ENCODE measurements at places on chromosomes 5 and 9. TPM values are rescaled to one million over a fixed set of nuclear protein-coding genes. Genes with fewer than 3 reads are reported as not detected.

Gene ZNF366
- 8.1 TPM for total RNA-seq

Gene SPTLC1
- 72.2 TPM for total RNA-seq

Gene TJP2
- total RNA-seq: 148 TPM

Gene CDH10
- 0.13 TPM for total RNA-seq

Gene TSSK1B
- 0.13 TPM for total RNA-seq

Gene C1QTNF2
- total RNA-seq: 2.8 TPM

Gene TTLL11
- total RNA-seq: 10.0 TPM

Gene ZNF879
- total RNA-seq: 4.3 TPM

Gene ZBED3
- 20.7 TPM for total RNA-seq

DNA sequence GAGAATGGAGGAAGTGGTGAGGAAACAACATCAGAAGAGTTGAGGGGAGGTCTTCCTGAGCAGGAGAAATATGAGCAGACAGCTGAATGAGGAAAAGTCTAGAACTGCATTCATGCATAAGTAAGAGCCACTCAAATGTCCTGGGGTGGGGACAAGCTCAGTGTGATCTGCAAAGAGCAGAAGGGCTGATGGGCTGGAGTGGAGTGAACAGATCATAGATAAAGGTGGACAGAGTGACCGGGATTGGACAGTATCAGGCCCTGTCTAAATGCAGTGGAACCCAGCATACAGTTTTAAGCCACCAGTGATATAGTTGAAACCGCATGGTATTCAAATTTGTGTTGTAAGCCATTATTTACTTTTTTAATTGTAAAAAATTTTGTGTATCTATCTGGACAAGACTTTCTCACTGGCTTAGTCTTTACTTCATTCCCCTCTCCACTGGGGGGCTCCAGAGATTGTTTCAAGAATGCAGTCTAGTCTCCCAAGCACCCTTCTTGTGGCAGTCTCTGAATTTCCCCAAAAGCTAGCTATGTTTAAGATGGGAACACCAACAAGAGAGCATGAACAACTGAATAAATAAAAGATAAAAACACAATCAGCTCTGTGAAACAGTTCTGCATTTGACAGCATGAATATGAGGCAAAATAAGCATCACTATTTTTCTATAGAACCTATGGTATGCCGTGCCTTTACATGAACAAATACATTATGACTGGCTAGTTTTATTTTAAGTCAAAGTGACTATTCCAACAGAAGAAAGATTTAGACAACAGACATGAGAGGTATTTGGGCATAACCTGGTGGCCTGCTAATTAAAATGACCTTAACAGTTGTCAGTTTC, 10.7 kb upstream of the STK32A start:
- no peaks in the 10 kb centered on the region for H3K36me3 ChIP-seq
- no peak overlapping the region for H3K27ac ChIP-seq
- H3K4me1 ChIP-seq: no peaks in the 10 kb centered on the region
- no peaks in the 10 kb centered on the region for H3K27me3 ChIP-seq
- no peak for DNase-seq

DNA sequence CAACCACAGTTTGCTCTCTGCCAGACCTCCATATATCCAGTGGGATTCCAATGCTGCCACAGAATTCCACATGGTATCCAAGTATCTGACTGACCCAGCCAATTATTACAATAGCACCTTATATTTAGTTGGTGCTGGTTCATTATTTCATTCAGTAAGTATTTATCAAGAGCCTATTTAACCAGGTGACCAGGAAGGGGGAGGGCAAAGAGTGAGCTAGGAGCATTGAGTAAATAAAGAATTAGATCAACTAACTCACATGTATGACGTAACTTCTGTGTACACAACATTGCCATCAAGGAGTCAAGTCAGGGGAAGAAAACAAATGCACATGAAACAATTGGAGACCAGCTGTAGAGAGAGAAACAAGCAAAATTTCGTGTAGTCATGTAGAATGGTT, 207.1 kb upstream of the PAPPA start:
- H3K4me1 ChIP-seq: no peaks in the 10 kb centered on the region
- no peak overlapping the region for H3K4me3 ChIP-seq
- no peaks in the 10 kb centered on the region for H3K27me3 ChIP-seq
- no peaks in the 10 kb centered on the region for H3K36me3 ChIP-seq
- no peak overlapping the region for H3K27ac ChIP-seq

- no peaks in the 10 kb centered on the region for H3K27me3 ChIP-seq
- H3K4me3 ChIP-seq: no peak overlapping the region
- DNase-seq: no peak
- no peaks in the 10 kb centered on the region for H3K36me3 ChIP-seq
These were observed 2.1 kb upstream of the ARL15 start for GRCh38 chr5:54312499-54312898.

DNA sequence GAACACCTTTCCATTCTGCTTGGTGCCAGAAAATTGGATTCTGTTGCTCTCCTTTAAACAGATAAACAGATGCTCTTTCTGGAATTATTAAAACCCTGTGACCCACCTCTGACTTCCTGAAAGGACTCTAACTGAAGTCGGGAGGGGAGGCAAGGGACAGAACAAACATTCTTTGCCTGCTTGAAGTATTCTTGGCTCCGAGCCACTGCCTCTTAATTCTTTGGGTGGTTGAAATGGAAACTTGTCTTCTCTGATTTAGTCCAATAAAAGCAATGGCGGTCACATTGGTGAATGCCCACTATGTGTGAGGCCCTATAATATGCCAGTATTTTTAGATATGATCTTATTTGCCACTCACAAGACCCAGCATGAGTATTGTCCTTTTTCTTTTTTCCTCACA, 236.8 kb downstream of the SLIT3 start:
- no peaks in the 10 kb centered on the region for H3K36me3 ChIP-seq
- no peak for DNase-seq
- no peak overlapping the region for H3K4me3 ChIP-seq
- H3K4me1 ChIP-seq: peaks cover 12% of the 10 kb centered on the region

- H3K36me3 ChIP-seq: peaks cover under 1% of the 10 kb centered on the region
- DNase-seq: no peak
- no peaks in the 10 kb centered on the region for H3K27me3 ChIP-seq
- H3K27ac ChIP-seq: no peak overlapping the region
These were observed 62.2 kb upstream of the SLC2A8 start for GRCh38 chr9:127334725-127335124.

GRCh38 chr5:133509742-133510079, 102.6 kb downstream of the FSTL4 start:
- H3K4me1 ChIP-seq: peaks cover 15% of the 10 kb centered on the region
- DNase-seq: no peak
- H3K4me3 ChIP-seq: no peak overlapping the region
- no peaks in the 10 kb centered on the region for H3K36me3 ChIP-seq
- no peak overlapping the region for H3K27ac ChIP-seq

DNA sequence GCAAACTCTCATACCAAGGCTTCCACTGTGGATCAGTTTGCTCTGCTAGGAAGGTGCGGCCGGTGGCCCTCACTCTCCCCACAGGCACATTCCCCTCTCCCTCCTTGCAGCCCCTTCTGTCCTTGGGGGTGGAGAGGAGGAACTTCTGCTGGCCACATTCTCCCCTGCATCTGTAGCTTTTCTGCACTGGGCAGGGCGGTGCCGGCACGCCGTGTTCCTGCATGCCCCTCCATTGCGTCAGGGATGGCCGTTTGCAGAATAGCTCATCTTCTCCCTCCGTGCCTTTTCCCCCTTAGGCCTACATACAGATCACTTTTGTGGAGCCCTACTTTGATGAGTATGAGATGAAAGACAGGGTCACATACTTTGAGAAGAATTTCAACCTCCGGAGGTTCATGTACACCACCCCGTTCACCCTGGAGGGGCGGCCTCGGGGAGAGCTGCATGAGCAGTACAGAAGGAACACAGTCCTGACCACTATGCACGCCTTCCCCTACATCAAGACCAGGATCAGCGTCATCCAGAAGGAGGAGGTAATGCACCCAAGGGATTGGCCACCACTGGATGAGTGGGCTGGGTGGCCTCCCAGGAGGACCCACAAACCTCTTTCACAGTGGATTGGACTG, 231.5 kb downstream of the DOCK8 start:
- DNase-seq: no peak
- no peak overlapping the region for H3K4me3 ChIP-seq

DNA sequence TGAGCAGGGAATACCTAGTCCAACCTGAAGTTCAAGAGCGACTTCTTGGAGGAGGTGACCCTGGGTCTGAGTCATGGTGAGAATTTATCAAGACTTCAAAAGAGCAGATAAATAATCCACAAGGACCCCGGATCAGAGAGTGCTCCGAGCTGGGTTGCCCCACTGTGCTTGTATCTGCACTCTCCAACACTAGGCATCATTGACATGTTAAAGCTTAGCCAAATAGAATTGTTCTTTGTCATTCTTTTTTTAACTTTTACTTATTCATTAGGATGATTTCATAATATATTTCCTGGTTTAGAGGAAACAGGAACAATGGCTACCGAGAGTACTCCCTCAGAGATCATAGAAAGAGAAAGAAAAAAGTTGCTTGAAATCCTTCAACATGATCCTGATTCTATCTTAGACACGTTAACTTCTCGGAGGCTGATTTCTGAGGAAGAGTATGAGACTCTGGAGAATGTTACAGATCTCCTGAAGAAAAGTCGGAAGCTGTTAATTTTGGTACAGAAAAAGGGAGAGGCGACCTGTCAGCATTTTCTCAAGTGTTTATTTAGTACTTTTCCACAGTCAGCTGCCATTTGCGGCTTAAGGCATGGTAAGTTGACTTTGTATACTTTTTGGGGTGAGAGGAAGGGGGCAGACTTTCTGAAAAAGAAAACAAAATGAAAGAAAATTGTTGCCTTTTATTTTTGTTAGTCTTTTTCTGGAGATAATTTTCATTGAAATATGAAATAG, at the start of gene CARD6:
Gene CARD6, plus strand, starts transcription at position 300 of the 738 bp plus-strand sequence. Its CDS starts 16 bp downstream, at position 316.
- no peaks in the 10 kb centered on the region for H3K4me1 ChIP-seq
- no peaks in the 10 kb centered on the region for H3K27me3 ChIP-seq
- peak within 1 kb of the TSS; percentile 77 for H3K27ac ChIP-seq
- no peaks in the 10 kb centered on the region for H3K36me3 ChIP-seq

GRCh38 chr5:149223081-149223848, 48.4 kb upstream of the AFAP1L1 start:
- no peaks in the 10 kb centered on the region for H3K27me3 ChIP-seq
- H3K4me3 ChIP-seq: no peak overlapping the region
- DNase-seq: no peak
- no peaks in the 10 kb centered on the region for H3K4me1 ChIP-seq

DNA sequence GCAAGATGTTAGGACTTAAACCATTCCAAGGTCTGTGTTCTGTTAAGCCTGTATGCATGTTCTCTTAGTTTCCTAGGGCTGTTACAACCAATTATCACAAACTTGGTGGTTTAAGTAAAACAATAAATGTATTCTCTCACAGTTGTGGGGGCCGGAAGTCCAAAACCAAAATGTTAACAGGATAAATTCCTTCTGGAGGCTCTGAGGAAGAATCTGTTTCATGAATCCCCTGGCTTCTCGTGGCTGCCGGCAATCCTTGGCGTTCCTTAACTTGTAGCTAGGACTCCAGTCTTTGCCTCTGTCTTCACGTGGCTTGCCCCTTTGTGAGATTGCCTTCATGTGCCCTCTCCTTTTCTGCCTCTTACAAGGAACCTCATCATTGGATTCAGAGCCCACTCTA, 30.4 kb downstream of the FEM1C start:
- H3K27ac ChIP-seq: no peak overlapping the region
- H3K27me3 ChIP-seq: no peaks in the 10 kb centered on the region
- no peak overlapping the region for H3K4me3 ChIP-seq
- H3K36me3 ChIP-seq: no peaks in the 10 kb centered on the region

GRCh38 chr5:15796557-15796956, 296.6 kb downstream of the FBXL7 start:
- H3K36me3 ChIP-seq: no peaks in the 10 kb centered on the region
- no peak overlapping the region for H3K4me3 ChIP-seq
- no peak overlapping the region for H3K27ac ChIP-seq
- H3K4me1 ChIP-seq: peaks cover 3% of the 10 kb centered on the region
- DNase-seq: no peak

Measured in kidney (tissue), 22 donors.